ENCODE measurements at places on chromosomes 1 and 21.

- no peak for DNase-seq
Measured at GRCh38 chr1:1599935-1600860, at the start of gene FNDC10. Gene FNDC10 (minus strand): TSS chr1:1600135. CDS start chr1:1600015, 120 bp downstream.

- no peak for DNase-seq
Measured at GRCh38 chr1:158251163-158251562, 3.1 kb upstream of the CD1A start.

DNA sequence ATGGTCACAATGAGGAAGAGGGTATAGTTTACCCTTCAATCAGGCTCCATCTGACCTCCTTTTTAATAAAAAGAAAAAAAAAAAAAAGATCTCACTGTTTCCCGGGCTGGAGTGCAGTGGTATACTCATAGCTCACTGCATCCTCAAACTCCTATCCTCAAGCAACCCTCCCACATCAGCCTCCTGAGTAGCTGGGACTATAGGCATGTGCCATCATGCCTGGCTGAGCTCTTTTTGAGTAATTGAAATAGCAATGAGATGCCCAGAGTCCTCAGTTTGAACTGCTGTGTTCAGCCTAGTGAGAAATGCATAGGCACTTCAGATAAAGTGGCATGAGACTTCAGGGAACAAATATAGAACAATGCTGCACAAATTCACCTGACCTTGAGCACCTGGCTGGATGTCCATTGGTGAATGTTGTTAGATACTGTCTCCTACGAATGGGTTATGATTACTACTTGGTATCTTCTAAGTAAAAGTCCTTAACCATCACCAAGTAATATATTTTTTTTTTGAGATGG lies 67.6 kb downstream of the NR5A2 start:
- DNase-seq = no peak

DNA sequence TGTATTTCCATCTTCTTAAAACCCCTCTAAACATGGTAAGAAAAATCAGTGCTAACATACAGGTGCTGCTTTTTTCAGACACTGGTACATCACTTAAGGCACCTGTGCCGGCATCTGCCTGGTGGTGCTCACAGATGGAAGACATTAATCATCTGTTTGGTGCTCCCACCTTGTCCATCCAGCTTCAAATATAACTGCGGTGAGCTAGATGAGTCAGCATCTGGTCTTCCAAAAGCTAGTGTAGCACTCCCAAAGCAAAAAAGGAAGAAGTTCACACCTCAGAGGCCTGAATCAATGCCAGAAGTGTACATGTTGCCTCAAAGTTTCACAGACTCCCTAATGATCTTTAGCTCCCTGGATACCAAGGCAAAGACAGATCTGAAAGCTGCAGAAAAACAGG lies 44.4 kb downstream of the TM2D1 start:
- DNase-seq = no peak

- DNase-seq = no peak
Measured at GRCh38 chr1:235835226-235835625, 31.5 kb downstream of the LYST start.

DNA sequence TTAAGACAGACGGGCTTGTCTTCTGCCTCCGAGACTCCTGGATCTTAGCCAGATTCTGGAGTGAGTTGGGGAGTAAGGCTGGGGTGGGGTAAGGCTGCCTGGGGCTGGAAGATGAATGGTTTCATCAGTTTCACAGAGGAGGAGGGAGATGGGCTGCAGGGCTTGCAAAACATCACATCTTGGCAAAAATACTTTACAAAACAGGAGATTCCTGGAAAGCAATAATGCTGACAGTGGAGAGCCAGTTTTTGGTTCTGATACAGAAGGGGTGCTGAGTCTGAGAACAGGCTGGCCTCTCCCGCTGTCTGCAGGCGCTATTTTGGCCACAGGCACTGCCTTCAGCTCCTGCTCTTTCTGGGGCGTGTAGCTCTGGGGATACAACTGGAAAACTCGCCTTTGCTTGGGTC lies 83.4 kb upstream of the KCNE2 start:
- no peak for DNase-seq

DNA sequence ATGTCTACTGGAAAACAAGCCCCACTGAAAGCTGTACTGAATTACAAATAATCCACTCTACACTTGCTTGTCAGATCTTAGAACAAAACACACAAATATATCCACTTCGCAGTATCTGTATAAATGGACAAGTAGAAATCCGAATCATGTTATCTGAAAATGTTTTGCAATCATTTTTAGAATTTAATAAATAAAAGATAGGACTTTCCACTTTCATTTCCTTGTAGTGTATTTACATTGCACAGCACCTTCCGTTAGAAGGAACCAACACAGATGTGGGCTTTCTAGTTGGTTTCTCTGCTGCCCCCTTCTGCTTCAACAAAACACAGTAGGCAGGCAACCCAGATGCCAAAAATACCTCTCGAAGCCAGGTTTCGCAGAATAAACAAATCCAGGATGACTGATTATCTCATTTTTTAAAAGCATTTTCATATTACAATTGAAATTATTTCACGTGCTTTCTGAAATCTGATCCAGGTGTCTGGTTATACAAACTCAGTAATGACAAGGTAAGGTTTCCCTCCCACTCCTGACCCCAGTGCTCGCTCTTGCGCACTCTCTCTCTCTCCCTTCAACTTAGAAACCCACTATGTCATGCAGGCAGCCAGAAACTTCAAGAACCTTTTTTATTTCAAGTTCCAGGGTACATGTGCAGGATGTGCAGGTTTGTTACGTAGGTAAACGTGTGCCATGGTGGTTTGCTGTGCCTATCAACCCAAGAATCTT lies 389.9 kb downstream of the SMYD3 start:
- DNase-seq = peak; percentile 38
